ENCODE measurements at places on chromosomes 7 and 10. TPM values are rescaled to one million over a fixed set of nuclear protein-coding genes. Genes with fewer than 3 reads are reported as not detected.

- no peak overlapping the region for H3K27ac ChIP-seq
- no peak for DNase-seq
- H3K4me3 ChIP-seq = no peak overlapping the region
- H3K27me3 ChIP-seq = no peaks in the 10 kb centered on the region
- H3K4me1 ChIP-seq = no peaks in the 10 kb centered on the region
Measured at GRCh38 chr10:15341502-15342128, 29.5 kb downstream of the FAM171A1 start.

GRCh38 chr10:29583674-29584073, 51.1 kb downstream of the SVIL start:
- H3K36me3 ChIP-seq = no peaks in the 10 kb centered on the region
- H3K4me1 ChIP-seq = no peaks in the 10 kb centered on the region
- no peak for DNase-seq
- H3K27ac ChIP-seq = no peak overlapping the region
- H3K4me3 ChIP-seq = no peak overlapping the region
- no peaks in the 10 kb centered on the region for H3K27me3 ChIP-seq

GRCh38 chr7:100087055-100087750, 1.6 kb upstream of the COPS6 start:
- H3K4me1 ChIP-seq = peaks cover 32% of the 10 kb centered on the region
- H3K27me3 ChIP-seq = no peaks in the 10 kb centered on the region
- no peak for DNase-seq
- H3K36me3 ChIP-seq = no peaks in the 10 kb centered on the region
- H3K27ac ChIP-seq = no peak overlapping the region
- no peak overlapping the region for H3K4me3 ChIP-seq

GRCh38 chr10:77899080-77899477, 27.5 kb downstream of the DLG5 start:
- no peak overlapping the region for H3K27ac ChIP-seq
- peaks cover 14% of the 10 kb centered on the region for H3K4me1 ChIP-seq
- H3K4me3 ChIP-seq = no peak overlapping the region
- DNase-seq = no peak
- H3K36me3 ChIP-seq = no peaks in the 10 kb centered on the region

- no peaks in the 10 kb centered on the region for H3K27me3 ChIP-seq
- H3K4me3 ChIP-seq = no peak overlapping the region
- no peak for DNase-seq
- no peak overlapping the region for H3K27ac ChIP-seq
Measured at GRCh38 chr7:144436500-144436899, 33.0 kb upstream of the NOBOX start.

DNA sequence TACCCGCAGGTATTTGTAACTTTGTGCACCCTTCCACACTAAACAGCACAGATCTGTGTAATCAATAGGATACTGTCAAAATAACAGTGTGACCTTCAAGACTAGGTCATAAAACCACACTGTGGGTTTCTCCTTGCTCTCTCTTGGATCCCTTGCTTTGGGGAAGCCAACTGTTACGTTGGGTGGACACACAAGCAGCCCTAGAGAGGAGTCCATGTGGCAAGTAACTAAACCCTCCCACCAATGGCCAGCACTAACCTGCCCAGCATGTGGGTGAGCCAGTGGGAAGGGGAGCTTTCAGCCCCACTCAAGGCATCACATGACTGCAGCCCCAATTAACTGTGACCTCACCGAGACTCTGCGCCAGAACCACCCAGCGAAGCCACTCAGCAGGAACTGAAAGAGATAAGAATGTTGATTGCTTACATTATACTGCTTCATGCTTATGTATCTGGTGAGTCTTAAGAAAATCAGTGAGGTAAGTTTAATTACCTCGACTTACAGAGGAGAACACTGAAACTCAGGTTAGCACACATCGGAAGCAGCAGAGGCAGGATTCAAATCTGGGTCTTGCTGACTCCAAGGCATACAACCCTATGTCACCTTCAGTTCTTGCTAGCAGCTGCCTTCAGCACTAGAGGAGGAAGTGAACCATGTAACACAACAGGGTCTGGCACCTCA, 9.4 kb upstream of the ZC3HAV1 start:
- DNase-seq = no peak
- H3K4me3 ChIP-seq = no peak overlapping the region
- no peak overlapping the region for H3K27ac ChIP-seq
- no peaks in the 10 kb centered on the region for H3K4me1 ChIP-seq

- H3K27ac ChIP-seq = no peak overlapping the region
- no peaks in the 10 kb centered on the region for H3K4me1 ChIP-seq
- H3K27me3 ChIP-seq = no peaks in the 10 kb centered on the region
- no peak overlapping the region for H3K4me3 ChIP-seq
- no peak for DNase-seq
Measured at GRCh38 chr10:48778193-48778857, 93.7 kb downstream of the WDFY4 start.

GRCh38 chr10:28256776-28257175, 46.1 kb downstream of the MPP7 start:
- DNase-seq = no peak
- no peak overlapping the region for H3K4me3 ChIP-seq
- H3K4me1 ChIP-seq = peaks cover 27% of the 10 kb centered on the region
- no peaks in the 10 kb centered on the region for H3K27me3 ChIP-seq

DNA sequence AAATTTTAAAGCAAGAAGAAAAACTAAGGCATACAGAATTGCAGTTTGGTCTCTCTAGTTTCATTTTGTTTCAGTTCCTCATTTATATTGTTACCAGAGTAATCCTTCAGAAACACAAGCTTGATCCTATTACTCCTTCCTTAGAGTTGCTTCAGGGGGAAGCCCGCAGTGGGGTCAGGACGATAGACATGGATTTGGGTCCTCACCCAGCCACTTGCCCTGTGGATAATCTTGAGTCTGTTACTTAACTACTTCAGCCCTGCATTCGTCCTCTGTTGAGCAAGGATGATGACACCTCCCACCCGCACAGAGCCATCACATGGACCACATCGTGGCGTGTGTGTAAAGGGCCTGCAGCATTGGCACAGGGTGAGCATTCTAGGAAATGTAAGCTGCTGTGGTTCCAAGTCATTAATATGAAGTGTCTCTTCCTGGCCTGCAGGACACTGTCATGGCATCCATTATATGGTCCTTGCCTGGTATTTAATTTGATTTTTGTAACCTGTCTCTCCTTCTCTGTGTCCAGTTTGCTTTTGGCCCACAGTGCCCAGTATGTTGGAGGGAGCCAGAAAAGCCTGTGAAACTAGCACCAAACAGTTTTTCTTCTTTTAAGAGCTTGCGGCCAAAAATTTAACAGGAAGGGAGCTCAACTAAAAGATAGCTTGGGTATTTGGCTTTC, 111.2 kb downstream of the EEPD1 start:
- H3K4me1 ChIP-seq = peaks cover 65% of the 10 kb centered on the region
- peak; percentile 82 for DNase-seq
- peak overlapping the region; percentile 91 for H3K27ac ChIP-seq
- H3K36me3 ChIP-seq = no peaks in the 10 kb centered on the region
- no peak overlapping the region for H3K4me3 ChIP-seq

DNA sequence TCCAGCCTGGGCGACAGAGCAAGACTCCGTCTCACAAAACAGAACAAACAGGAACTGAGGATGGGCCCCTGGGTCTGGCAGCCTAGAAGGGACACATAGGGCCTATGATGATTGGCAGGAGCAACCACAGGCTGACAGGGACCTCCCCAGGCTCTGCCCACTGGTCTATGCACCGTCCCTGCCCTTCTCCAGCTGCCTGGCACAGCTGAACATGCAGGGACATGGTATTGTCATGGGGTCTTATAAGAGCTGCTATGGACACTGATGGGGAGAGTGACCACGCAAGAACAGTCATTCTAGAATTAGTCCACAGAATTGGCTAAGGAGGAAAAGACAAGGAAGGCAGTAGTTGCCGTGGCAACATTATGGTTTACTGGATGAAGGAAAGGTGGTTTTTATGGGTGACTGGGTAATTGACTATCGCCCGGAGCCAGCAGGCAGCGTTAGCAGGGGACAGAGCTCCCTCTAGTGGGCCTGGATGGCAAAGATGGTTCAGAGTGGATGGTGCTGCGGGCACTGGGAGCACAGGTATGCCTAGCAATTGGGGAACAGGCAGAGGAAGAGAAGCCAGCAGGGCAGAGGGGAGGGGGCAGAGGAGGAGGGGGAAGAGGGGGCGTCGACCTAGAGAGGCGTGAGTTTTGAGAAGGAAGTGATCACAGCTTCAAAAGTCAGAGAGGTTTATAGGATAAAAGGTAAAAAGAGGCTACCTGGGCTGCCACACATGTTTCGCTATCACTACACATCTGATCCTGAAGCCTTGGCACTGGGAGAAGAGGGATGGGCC, 7.8 kb upstream of the TRIM56 start:
- DNase-seq = peak; percentile 54
- no peaks in the 10 kb centered on the region for H3K36me3 ChIP-seq
- no peaks in the 10 kb centered on the region for H3K27me3 ChIP-seq
- no peaks in the 10 kb centered on the region for H3K4me1 ChIP-seq
- no peak overlapping the region for H3K27ac ChIP-seq

DNA sequence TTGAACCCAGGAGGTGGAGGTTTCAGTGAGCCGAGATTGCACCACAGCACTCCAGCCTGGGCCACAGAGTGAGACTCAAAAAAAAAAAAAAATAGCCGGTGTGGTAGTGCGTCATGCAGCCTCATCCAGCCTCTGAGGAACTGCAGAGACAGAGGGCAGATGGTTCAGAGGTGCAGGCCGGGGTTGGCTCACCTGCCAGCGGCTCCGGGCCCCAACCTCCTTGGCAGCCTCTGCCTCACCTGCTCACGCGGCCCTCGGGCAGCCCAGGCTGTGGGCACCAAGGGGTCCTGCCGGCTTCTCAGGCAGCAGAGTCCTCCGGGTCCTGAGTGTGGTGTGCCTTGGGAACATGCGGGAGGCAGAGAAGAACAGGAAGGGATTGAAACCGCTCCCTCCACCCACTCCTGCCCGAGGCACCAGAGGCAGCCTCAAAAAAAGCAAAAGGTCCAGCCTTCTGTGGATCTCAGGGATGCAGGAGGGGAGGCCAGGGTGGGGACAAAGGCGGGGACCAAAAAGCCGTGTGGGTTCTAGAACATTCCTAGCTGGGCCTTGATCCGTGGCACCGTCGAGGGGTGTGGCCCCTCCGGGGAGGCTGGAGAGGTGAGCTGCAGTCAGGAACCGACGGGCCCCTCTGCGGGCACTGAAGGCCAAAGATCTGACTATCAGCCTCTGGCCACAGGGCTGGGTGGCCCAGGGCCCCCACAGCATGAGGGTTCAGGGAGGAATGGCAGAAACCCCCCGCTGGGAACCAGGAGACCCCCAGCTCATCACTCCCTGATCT, 55.4 kb upstream of the DNAJB6 start:
- DNase-seq = no peak
- H3K4me3 ChIP-seq = no peak overlapping the region
- H3K27ac ChIP-seq = no peak overlapping the region

GRCh38 chr10:77371421-77371820, 266.2 kb downstream of the KCNMA1 start:
- no peaks in the 10 kb centered on the region for H3K27me3 ChIP-seq
- no peak overlapping the region for H3K27ac ChIP-seq
- no peak for DNase-seq

GRCh38 chr10:126902157-126902556, 3.1 kb upstream of the DOCK1 start:
- no peaks in the 10 kb centered on the region for H3K36me3 ChIP-seq
- H3K4me3 ChIP-seq = no peak overlapping the region
- no peak for DNase-seq
- no peak overlapping the region for H3K27ac ChIP-seq
- peaks cover 23% of the 10 kb centered on the region for H3K4me1 ChIP-seq

DNA sequence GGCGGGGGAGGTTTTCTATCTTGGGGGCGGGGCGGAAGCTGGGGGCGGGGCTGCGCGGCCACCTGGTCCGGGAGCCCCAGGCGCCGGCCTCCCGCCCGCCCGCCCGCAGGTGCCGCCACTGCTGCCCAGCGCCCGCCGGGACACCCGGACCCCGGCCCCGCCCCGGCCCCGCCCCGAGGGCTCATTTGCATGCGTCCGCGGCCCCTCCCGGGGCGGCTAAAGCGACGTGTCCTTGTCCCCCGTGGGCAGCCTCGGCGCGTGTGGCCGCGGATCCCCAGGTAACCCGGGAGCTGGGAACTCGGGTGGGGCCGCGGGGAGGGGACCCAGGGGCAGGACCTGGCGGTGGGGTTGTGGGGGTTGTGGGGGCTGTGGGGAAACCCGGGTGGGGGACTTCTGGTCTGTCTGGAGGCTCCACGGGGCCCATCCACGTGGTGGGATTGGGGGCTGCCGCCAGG, at the start of gene BHLHA15:
TSS of gene BHLHA15 (plus strand) at position 219 of the 455 bp plus-strand sequence. CDS start 871 bp downstream, outside the sequence.
- peak within 1 kb of the TSS; percentile 32 for H3K4me3 ChIP-seq
- DNase-seq = peak; percentile 56
- H3K27me3 ChIP-seq = peaks cover 28% of the 10 kb centered on the region
- H3K27ac ChIP-seq = no peak within 1 kb of the TSS
- H3K4me1 ChIP-seq = peaks cover 8% of the 10 kb centered on the region

DNA sequence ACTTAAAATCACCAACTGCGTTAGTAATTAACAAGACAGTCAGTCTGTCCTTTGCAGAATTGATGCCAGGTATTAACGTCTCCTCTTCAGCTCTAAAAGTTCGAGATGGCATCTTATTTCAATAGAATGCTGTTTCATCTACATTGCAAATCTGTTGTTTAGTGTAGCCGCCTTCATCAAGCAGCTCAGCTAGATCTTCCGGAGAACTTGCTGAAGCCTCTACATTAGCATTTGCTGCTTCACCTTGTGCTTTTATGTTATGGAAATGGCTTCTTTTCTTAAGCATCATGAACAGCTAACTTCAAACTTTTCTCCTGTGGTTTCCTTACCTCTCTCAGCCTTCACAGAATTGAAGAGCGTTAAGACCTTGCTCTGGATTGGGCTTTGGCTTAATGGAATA, 95.5 kb upstream of the FAM20C start:
- no peak overlapping the region for H3K4me3 ChIP-seq
- no peak for DNase-seq
- H3K4me1 ChIP-seq = no peaks in the 10 kb centered on the region
- H3K27ac ChIP-seq = no peak overlapping the region

DNA sequence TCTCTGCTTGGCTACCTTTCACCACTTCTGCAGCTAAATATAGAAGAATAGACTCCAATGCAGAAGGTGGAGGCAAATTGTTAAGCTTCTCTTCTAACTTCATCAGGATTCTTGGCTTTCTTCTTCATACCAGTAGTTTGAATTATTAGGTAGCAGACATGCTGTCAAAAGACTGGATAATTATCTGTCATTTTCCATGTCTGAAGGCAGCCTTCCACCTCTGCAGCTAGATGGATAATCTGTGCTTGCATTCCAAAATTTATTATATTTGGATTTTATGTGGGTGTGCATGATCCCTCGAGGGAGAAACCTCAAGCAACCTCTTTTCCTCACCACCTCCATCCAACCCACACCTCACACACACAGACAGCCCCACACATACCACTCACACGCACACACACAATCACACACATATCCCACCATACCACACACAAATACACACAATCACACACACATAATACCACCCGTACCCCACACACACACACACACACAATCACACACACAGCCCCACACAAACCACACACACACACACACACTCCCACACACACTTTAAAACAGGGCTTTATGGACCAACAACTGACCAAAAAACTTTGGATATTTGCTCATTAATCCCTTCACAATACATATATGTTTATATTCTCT, 145.0 kb downstream of the C7orf25 start:
- no peak overlapping the region for H3K27ac ChIP-seq
- H3K27me3 ChIP-seq = no peaks in the 10 kb centered on the region
- no peak overlapping the region for H3K4me3 ChIP-seq
- no peaks in the 10 kb centered on the region for H3K36me3 ChIP-seq
- no peaks in the 10 kb centered on the region for H3K4me1 ChIP-seq

- H3K4me3 ChIP-seq = no peak overlapping the region
- no peaks in the 10 kb centered on the region for H3K27me3 ChIP-seq
- H3K27ac ChIP-seq = no peak overlapping the region
- H3K4me1 ChIP-seq = no peaks in the 10 kb centered on the region
- H3K36me3 ChIP-seq = no peaks in the 10 kb centered on the region
Measured at GRCh38 chr10:89929282-89930026, 228.1 kb downstream of the KIF20B start.

The LAMTOR4 gene
- 120 TPM for total RNA-seq

The WNT8B gene
- total RNA-seq = 0.13 TPM

The TMEM273 gene
- 46.9 TPM for total RNA-seq

The ANKIB1 gene
- total RNA-seq = 41.4 TPM

The ARPC1B gene
- total RNA-seq = 280 TPM
